ENCODE measurements at places on chromosomes 13 and 19. TPM values are rescaled to one million over a fixed set of nuclear protein-coding genes. Genes with fewer than 3 reads are reported as not detected.

DNA sequence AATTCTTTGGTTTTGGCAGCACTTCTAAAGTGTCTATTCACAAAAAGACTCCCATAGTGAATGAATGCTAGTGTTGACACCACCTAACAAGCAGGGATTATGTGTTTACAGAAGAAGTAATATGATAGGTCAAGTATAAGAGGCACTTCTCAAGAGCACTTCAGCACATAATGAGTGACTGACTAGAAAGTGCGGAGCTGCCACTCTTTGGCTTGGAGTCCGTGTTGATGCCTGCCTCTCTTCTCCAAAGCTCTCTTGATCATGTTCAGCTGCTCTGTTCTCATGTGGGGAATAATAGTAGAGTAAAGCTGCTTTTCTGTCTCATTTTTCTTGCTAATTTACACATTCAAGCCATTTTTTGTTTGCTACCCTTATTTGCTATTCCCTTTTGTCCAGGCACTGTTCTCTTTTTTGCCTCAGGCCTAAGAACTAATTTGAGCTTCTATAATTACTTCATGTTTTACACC lies 22.7 kb upstream of the MAB21L1 start:
- H3K27me3 ChIP-seq: no peaks in the 10 kb centered on the region
- no peak overlapping the region for H3K4me3 ChIP-seq
- no peak overlapping the region for H3K27ac ChIP-seq
- no peak for DNase-seq
- H3K36me3 ChIP-seq: no peaks in the 10 kb centered on the region
- H3K4me1 ChIP-seq: no peaks in the 10 kb centered on the region

The IGFLR1 gene
- 13.2 TPM for polyA plus RNA-seq

- no peak for DNase-seq
- no peaks in the 10 kb centered on the region for H3K27me3 ChIP-seq
- H3K4me3 ChIP-seq: no peak overlapping the region
- no peak overlapping the region for H3K27ac ChIP-seq
- H3K4me1 ChIP-seq: no peaks in the 10 kb centered on the region
Measured at GRCh38 chr19:31424861-31425620, 75.8 kb upstream of the TSHZ3 start.

The ZNF610 gene
- polyA plus RNA-seq: not detected

GRCh38 chr19:37986048-37986750 lies 79.2 kb downstream of the SIPA1L3 start:
- H3K4me1 ChIP-seq: no peaks in the 10 kb centered on the region
- H3K27ac ChIP-seq: no peak overlapping the region
- no peaks in the 10 kb centered on the region for H3K27me3 ChIP-seq
- H3K4me3 ChIP-seq: no peak overlapping the region
- DNase-seq: no peak
- no peaks in the 10 kb centered on the region for H3K36me3 ChIP-seq

The MEDAG gene
- 21.4 TPM for polyA plus RNA-seq

DNA sequence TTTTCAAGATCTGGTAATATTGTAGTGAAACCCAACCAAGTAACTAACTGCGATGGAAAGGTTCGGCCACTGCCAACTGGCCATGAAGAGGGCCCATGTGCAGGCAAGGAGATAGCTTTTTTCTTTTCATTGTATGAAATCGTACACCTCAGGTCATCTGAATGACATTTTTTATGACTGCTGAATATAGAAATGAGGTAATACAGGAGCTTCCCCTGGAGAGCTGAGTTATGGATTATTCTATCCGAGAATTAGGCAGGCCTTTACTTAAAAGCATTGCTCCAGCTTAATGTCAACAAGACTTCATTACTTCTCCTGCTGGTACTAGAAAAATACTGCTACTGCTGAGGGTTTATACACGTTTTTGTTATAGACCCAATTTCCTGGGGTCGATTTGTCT lies 1215.6 kb downstream of the EFNB2 start:
- DNase-seq: no peak
- H3K4me3 ChIP-seq: no peak overlapping the region
- H3K27me3 ChIP-seq: no peaks in the 10 kb centered on the region
- H3K27ac ChIP-seq: no peak overlapping the region
- no peaks in the 10 kb centered on the region for H3K36me3 ChIP-seq

The IZUMO2 gene
- not detected for polyA plus RNA-seq

- no peak for DNase-seq
- no peak overlapping the region for H3K27ac ChIP-seq
- no peaks in the 10 kb centered on the region for H3K27me3 ChIP-seq
- H3K36me3 ChIP-seq: no peaks in the 10 kb centered on the region
- no peaks in the 10 kb centered on the region for H3K4me1 ChIP-seq
Measured at GRCh38 chr13:68176475-68176874, 946.3 kb upstream of the PCDH9 start.

- H3K4me1 ChIP-seq: peaks cover 6% of the 10 kb centered on the region
- H3K4me3 ChIP-seq: peak overlapping the region; percentile 99
- peaks cover 23% of the 10 kb centered on the region for H3K36me3 ChIP-seq
- H3K27ac ChIP-seq: peak overlapping the region; percentile 96
- H3K27me3 ChIP-seq: no peaks in the 10 kb centered on the region
- DNase-seq: no peak
Measured at GRCh38 chr19:39407410-39407659, 688 bp downstream of the ZFP36 start.

GRCh38 chr13:29621841-29622240 lies 26.4 kb upstream of the SLC7A1 start:
- DNase-seq: no peak
- H3K36me3 ChIP-seq: no peaks in the 10 kb centered on the region
- H3K4me1 ChIP-seq: no peaks in the 10 kb centered on the region
- no peak overlapping the region for H3K27ac ChIP-seq

DNA sequence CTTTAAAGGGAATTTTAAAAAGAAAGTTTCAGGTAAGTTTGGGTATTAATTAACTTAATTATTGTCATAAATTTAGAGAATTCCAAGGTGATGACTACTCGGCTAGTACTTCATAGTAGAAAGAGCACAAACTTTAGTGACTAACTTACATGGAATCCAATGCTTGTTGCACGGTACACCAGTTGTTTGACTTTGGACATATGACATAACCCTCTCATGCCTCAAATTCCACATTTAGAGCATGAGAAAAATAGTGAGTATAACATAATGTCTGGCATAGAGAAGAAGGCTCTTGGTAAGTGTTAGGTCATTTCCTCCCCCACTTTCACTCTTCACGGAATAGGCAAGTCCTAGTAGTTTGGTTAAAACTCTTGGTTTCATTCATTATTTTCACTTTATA lies 1249.4 kb upstream of the SLC10A2 start:
- no peaks in the 10 kb centered on the region for H3K27me3 ChIP-seq
- no peak overlapping the region for H3K27ac ChIP-seq
- H3K36me3 ChIP-seq: no peaks in the 10 kb centered on the region
- H3K4me1 ChIP-seq: no peaks in the 10 kb centered on the region

DNA sequence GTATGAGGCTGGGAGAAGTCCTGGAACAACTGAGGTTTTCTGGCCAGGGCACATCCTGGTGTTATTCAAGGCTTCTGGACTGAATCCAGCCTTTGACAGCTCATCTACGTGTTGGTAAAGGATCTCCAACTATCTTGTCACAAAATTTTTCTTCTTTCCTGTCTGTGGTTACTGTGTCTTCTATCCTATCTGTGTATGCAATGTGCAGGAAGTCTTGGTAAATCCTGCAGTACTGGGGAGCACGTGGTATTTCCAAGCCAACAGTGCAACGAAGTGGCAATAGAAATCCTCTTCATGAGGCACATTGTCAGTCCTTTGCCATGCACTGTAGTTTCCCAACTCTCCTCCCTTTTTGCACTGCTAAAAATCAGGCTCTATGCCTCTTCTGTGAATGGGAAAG lies 86.7 kb downstream of the ZNF100 start:
- H3K27ac ChIP-seq: no peak overlapping the region
- H3K36me3 ChIP-seq: no peaks in the 10 kb centered on the region
- no peak overlapping the region for H3K4me3 ChIP-seq
- no peaks in the 10 kb centered on the region for H3K4me1 ChIP-seq

DNA sequence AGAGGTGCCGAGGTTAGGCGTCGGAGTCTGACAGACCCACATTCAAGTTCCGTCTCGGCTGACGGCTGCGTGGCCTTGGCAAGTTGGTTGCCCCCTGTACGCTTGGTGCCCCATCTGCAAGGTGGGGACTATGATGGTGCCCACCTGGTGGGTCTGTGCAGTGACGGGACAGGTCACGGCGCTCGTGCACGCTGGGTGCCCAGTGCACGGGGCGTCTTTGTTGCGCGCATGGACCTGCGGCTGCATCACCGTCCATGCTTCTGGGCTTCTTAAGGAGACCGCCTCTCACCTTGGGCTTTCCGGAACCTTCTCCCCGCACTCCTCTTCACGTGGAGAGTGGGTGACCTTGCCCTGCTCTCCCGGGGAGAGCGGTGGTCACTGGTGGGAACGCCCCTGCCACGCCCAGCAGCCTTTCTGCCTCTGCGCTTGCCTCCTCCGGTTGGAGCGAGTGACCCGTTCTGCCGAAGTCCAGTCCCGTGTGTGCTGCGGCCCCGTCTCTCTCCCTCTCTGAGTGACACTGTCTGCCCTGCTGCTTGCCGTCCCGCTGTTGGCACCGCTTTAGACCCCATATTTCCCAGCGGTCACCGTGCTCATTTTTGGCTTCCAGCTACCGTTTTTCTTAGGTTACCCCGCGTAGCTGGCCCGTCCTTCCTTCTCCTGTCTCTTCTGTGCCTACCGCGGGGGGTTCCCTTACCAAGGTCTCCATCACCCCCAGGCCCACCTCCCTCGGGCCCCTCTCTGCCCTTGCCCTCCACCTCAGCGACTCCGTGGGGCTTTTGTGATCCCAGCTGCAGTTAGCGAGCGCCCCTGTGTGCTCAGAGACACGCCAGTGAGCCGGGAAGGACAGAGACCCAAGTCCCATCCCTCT lies 6.4 kb downstream of the ATP11A start:
- H3K27me3 ChIP-seq: no peaks in the 10 kb centered on the region
- no peak overlapping the region for H3K4me3 ChIP-seq
- H3K36me3 ChIP-seq: peaks cover 47% of the 10 kb centered on the region

GRCh38 chr13:62142048-62142447 lies 726.4 kb upstream of the PCDH20 start:
- H3K27ac ChIP-seq: no peak overlapping the region
- no peaks in the 10 kb centered on the region for H3K27me3 ChIP-seq
- H3K4me1 ChIP-seq: no peaks in the 10 kb centered on the region
- H3K4me3 ChIP-seq: no peak overlapping the region

- peaks cover 5% of the 10 kb centered on the region for H3K4me1 ChIP-seq
- no peak overlapping the region for H3K4me3 ChIP-seq
- peaks cover 11% of the 10 kb centered on the region for H3K27me3 ChIP-seq
- no peak for DNase-seq
- H3K27ac ChIP-seq: no peak overlapping the region
Measured at GRCh38 chr19:6528544-6529121, 2.2 kb upstream of the TNFSF9 start.

DNA sequence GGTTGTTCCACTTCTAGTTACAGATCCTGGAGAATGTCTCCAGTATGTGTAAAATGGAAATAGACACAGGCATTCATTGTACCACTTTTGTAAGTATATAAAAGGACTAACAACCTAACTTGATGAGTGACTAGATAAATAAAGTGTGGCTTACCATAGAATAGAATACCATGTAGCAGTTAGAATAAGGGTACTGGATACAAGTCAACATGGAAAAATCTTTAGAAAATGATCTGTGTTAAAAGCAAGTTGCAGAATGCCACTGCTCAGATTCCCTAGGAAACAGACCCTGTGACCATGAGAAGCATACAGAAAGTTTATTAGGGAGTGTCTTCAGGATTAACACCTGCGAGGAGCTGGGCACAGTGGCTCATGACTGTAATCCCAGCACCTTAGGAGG lies 25.9 kb upstream of the RNASEH2B start:
- no peaks in the 10 kb centered on the region for H3K27me3 ChIP-seq
- no peaks in the 10 kb centered on the region for H3K36me3 ChIP-seq
- no peak overlapping the region for H3K27ac ChIP-seq
- no peaks in the 10 kb centered on the region for H3K4me1 ChIP-seq

The RFPL4AL1 gene
- not detected for polyA plus RNA-seq

GRCh38 chr19:739998-740715 lies 10.8 kb upstream of the MISP start:
- no peaks in the 10 kb centered on the region for H3K27me3 ChIP-seq
- H3K27ac ChIP-seq: peak overlapping the region; percentile 98
- H3K4me1 ChIP-seq: peaks cover 81% of the 10 kb centered on the region
- H3K4me3 ChIP-seq: peak overlapping the region; percentile 28
- H3K36me3 ChIP-seq: no peaks in the 10 kb centered on the region

GRCh38 chr13:28754698-28755545 lies 36.2 kb upstream of the SLC46A3 start:
- no peak overlapping the region for H3K4me3 ChIP-seq
- no peaks in the 10 kb centered on the region for H3K36me3 ChIP-seq
- DNase-seq: peak; percentile 71
- peak overlapping the region; percentile 52 for H3K27ac ChIP-seq

The PCDH8 gene
- 3.1 TPM for polyA plus RNA-seq

DNA sequence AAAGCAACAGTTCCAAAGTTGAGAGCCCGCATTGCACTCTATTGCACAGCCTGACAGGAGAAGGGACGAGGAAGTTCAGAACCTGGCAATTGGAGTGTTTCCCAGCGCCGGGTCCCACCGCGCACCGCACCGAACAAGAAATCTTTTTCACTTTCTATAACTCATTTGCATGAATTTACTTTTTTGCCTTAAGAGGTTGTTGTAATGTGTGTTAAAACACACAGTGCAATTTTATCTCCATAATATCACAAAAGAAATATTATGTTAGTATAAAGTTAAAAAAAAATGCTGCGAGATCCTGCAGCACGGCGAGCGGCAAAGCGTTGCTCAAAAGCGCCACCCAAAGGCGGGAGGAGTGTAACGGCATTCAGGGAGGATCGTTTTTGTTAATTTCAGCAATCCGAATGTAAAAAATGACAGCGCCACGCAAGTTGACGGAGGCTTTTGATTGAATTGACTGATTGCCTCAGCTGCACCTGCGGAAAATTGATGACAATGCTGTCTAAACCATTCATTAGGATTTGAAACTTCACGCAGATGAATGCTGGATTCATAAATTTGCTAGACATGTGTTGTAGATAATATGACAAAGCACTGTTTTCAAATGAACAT lies 303.6 kb upstream of the ZNF507 start:
- H3K4me3 ChIP-seq: no peak overlapping the region
- peaks cover 4% of the 10 kb centered on the region for H3K4me1 ChIP-seq
- no peak overlapping the region for H3K27ac ChIP-seq
- H3K27me3 ChIP-seq: peaks cover 2% of the 10 kb centered on the region

The KRTDAP gene
- 0.37 TPM for polyA plus RNA-seq

The CHST8 gene
- polyA plus RNA-seq: not detected

DNA sequence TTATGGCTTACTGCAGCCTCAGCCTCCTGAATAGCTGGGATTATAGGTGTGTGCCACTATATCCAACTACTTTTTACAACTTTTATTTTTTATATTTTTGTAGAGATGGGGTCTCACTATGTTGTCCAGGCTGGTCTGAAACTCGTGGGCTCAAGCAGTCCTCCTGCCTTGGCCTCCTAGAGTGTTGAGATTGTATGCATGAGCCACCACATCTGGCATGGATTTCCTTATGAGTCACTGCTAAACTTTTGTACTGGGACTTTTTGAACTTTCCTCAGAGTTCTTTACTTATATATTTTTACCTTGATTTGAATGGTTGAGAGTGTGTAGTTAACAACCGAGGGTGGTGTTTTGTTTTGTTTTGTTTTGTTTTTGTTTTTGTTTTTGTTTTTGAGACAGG lies 33.4 kb downstream of the DNAJC3 start:
- no peak overlapping the region for H3K4me3 ChIP-seq
- no peak for DNase-seq
- no peaks in the 10 kb centered on the region for H3K27me3 ChIP-seq
- H3K36me3 ChIP-seq: peaks cover 8% of the 10 kb centered on the region

GRCh38 chr19:46913852-46914430 lies 53.1 kb downstream of the ARHGAP35 start:
- no peak overlapping the region for H3K27ac ChIP-seq
- H3K4me1 ChIP-seq: peaks cover 5% of the 10 kb centered on the region
- peak; percentile 35 for DNase-seq
- no peak overlapping the region for H3K4me3 ChIP-seq

Measured in small intestine (tissue), 16 donors.